ENCODE measurements at places on chromosomes 7 and 10.

DNA sequence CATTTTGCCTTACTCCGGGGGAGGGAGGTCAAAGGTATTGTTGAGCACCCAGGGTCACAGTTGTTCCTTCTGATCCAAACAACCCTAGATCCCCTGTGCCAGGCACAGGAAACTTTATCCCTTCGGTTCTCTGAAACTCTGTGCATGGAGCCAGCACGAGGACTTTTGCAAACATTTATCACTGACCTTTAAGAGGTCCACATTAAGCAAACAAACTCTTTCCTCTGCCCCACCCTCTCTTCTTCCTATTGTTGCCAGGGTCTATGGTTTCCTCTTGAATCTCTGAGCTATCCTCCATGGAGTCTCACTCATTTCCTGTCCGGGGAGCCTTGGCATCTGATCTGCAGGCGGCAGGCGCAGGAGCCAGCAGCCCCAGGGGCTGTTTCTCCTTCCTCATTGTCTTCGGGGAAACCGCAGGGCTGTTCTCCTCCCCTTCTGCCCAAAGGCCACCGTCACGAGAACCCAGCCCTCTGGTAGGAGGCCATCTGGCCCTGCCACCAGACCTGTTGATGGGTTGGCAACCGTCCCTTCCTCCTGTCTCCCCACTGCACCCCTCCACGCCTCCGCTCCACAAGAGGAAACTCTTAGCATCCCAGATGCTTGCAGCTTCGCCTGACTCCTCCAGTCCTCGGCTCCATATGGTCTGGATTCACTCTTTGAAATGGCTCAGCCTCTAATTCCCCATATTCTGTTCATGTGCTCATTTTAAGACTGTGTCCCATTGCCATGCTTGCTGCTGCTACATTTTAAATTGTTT lies 327.3 kb upstream of the NRP1 start:
- DNase-seq: no peak

DNA sequence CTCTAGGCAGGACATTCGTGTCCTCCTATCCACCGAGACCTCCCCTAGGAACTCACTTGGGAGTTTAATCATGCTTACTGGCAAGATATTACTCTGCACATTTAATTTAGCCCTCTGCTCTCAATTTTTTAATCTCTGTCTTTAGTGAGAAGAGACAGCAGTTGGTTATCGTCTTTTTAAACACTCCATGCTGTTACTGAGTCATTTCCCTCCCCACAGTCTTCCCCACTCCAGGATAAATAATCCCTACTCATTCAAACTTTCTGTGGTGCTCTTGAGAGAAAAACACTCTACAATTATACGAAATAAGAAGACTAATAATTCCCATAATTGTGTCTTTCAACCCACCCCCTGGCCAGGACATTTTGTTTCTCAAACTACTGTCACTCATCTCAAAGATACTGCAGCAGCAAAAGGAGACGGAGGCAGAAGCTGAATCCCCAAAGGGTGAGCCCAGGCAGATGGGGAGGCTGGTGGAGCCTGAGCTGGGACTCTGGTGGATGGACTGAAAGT lies 84.2 kb downstream of the ANK3 start:
- DNase-seq: no peak

GRCh38 chr7:155463114-155463811 lies 5.3 kb downstream of the EN2 start:
- no peak for DNase-seq

DNA sequence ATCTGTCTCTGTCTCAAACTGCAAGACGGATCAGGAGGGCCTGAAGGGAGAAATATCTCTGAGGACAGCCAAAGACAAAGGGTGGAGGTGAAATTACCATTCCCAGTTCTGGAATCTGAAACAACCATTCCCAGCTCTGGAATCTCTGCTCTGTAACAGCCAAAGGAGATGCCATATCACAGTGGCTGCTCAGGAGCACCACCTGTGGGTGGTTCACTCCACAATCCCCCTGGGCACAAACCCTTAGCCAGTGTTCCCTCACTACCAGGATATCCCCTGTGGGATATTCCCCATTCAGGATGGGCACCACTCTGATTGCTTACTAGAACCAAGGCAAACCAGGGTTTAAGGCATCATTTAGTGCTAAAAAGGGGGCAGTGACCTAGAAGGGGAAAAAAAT lies 199.0 kb downstream of the HTR7 start:
- no peak for DNase-seq

DNA sequence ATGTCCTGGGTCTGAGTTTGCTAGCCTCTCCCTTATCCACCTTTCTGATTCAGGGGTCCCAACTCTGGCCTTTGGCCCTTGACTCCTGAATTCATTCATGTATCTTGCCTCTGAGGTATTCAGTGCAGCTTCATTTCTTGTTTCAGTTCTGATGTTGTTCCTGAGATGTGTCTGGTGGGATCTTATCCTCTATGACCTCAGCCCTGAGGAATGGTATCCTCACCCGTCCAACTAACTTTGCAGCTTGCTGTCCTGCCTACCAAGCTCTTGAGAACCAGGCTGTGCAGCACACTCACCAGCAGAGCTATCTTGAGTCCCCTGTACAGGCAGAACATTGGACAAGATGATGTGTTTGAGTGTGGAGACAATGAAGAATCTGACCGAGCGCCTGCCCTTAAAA lies 13.8 kb downstream of the SUFU start:
- no peak for DNase-seq

- no peak for DNase-seq
These were observed 31.1 kb upstream of the EZH2 start for GRCh38 chr7:148915211-148915610.

DNA sequence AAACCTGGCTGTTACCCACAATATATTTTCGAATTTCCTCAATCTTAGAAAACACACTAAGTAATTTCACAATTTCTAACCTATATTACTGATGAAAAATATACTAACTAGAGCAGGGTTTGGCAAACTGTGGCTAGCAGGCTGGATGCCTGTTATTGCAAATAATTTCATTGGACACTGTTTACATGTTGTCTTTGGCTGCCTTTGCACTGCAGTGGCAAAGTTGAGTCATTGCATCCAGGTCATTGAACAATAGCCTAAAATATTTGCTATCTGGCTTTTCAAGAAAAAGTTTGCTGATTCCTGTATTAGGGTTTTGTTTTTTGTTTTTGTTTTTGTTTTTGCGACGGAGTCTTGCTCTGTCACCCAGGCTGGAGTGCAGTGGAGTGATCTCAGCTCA lies 47.2 kb downstream of the KIF11 start:
- no peak for DNase-seq

DNA sequence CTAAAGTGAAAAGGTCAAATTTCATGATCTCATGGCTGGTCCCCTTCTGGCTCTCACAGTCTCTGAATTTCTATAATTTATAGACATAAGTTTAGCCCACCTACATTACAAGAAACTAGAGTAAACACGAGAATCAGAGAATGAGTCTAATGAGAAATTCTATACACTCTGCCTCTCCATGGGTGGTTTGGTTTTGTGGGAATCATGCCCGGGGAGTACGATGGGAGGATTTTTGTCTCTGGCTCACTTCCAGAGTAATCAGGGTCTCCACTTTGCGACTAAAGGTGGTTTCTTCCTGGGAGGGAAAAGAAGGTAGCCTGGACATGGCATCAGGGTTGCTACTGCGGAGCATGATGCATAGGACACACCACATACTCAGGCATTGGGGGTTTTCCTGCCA lies 69.7 kb downstream of the MRC1 start:
- peak; percentile 24 for DNase-seq

DNA sequence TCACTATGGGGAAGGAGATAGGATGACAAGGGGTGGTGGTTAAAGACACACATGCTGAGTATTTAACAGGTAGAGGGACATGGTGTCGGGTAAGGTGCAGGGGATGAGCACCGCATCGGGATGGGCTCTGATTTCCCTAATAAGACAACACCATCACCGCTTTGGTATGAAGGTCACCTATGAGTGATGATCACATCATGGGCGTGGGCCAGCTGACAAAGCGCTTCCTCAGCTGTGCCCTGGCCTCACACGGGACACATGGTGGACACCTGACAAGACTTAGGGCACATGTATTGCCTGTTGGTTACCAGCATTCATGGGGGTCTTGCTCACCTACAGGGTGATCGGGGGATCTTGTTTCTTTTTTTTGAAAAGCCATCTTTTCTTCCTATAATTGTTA lies 12.8 kb downstream of the C7orf57 start:
- no peak for DNase-seq

GRCh38 chr10:110833234-110833940 lies 38.3 kb upstream of the PDCD4 start:
- DNase-seq: no peak

DNA sequence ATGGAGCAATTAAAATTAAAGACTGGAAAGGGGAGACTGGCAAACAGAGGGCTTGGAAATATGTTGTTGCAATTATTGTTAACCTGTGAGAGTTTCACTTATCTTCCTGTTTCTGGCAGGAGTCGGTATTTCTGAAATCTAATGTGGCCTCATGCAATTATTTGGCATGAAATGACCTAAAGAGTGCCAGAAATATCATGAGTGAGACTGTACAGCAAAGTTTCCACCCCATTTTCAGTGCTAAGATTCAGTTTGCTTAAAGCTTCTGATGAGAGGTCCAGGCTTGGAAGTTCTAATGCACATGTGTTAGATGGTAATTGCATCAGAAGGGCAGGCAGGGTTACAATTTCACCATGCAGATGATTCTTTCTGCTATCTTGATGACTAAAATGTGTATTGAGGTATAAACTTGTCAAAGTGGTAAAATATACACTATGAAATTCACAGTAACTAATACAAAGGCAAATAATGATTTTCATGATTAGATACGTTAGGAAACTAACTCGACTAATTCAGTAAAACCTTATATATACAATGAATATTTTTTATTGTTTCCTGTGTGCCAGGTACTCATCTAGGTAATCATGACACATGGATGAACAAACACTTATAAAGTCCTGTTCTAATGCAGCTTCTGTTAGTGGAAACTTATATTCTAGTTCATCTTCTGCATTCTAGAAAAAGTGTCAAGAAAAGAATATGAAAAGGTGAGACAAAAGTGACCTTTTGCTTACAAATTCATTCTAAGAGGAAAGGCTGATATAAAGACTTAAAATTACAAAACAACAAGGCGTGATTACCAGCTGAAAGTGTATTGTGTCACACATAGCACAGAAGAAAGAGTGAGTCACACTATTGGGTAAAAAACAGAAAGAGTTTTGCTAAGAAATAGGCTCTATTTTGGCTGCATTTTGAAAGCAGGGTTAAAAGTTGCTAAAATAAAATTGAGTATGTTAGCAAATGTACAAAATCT lies 533.4 kb upstream of the SEMA3D start:
- DNase-seq: no peak

GRCh38 chr10:99374526-99374925 lies 45.4 kb downstream of the CNNM1 start:
- no peak for DNase-seq

DNA sequence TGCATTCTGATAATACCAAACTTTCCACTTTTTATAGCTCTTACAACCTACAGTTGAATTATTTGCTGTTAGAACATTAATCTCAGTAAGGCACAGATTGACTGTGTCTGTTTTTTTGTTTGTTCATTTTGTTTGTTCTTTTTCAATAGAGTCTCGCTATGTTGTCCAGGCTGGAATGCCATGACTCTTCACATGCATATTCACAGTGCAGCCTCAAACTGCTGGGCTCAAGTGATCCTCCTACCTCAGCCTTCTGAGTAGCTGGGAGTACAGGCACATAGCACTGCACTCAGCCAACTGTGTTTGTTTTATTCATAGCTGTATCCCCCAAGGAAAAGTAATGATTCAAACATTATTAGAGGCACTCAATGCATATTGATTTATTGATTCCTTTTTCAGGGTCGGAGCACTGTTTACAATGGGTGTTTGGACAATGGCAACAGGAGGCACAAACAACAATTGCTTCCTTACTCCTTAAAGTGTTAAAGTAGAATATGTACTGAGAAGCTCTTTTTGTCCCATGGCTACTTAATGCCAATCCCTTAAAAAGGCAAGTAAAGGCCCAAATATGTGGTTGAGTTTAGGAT lies 61.1 kb downstream of the SNX13 start:
- DNase-seq: no peak

DNA sequence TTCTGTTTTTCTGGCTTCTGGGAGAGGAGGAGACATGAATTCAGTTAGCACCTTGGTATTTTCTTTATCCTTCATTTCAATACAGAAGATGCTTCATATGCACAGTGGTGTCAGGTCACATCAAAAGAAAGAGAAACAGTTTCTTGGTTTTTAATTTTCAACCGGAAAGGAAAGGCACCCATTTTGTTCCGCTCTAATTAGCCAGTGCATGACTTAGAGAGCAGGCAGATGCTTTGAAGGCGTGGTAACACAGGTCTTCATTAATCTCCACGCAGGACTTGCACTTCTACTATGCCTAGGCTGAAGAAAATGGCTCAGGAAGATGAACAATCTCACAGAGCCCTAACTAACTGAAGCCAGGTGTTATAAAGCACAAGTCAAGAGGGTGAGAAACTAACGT lies 70.4 kb upstream of the ATRNL1 start:
- DNase-seq: no peak

DNA sequence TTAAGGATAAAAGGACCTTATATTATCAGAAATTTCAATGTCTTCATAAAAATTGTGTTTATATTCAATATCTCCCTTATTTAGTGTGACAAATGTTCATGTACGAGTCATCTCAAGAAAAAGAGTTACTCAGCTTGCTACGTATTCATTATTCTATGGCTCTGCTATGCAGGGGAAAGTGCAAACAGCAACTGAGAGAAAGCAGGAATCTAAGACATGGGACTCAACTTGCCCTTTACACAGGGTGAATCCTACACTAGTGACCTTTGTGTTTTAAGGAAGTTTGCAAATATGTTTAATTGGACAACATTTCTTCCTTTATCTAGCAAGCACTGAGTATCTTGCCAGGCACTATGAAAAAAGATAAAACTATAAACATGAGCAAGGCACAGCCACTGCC lies 104.7 kb downstream of the NPSR1 start:
- DNase-seq: no peak

DNA sequence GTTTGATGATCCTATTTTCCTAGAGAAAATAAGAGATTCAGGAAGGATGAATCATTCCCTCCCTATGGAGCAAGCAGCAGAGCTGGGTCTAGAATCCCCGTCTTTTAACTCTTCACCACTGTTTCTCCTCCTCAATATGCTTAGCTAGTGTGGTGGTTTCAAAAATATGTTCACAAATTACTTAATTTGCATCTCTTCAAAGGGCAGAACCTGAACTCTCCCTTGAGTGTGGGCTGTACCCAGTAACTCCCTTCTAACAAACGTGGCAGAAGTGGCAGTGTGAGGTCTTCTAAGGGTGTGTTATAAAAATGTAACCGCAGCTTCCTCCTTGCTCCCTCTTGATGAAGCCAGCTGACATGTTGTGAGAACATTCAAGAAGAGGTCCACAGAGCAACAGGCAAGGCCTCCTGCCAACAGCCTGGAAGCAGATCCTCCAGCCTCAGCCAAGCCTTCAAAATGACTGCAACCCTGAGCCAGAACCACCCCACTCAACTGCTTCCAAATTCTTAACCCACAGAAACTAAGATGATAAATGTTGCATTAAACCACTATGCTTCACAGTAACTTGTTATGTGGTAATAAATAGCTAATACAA lies 36.6 kb downstream of the SRPK2 start:
- no peak for DNase-seq

- no peak for DNase-seq
These were observed 198.5 kb downstream of the CACNA2D1 start for GRCh38 chr7:82244947-82245517.
